ENCODE measurements at places on chromosomes 16 and 17. TPM values are rescaled to one million over a fixed set of nuclear protein-coding genes. Genes with fewer than 3 reads are reported as not detected.

The HEATR3 gene
- 30.7 TPM for total RNA-seq

The CD300LG gene
- total RNA-seq, result not detected

The LMF1 gene
- total RNA-seq, result 40.7 TPM

The SLC9A5 gene
- total RNA-seq, result 3.0 TPM

The CLEC3A gene
- total RNA-seq, result not detected

The CCL22 gene
- total RNA-seq, result not detected

The RAMP2 gene
- not detected for total RNA-seq

The SERPINF2 gene
- total RNA-seq, result under 0.01 TPM

The MPHOSPH6 gene
- total RNA-seq, result 24.0 TPM

The C17orf78 gene
- total RNA-seq, result not detected

The ZNF469 gene
- total RNA-seq, result 3.1 TPM

The EVI2A gene
- total RNA-seq, result 6.7 TPM

The SLC47A1 gene
- 4.3 TPM for total RNA-seq

The KRT32 gene
- not detected for total RNA-seq

The MRPL12 gene
- 12.3 TPM for total RNA-seq

The RAB34 gene
- total RNA-seq, result 192 TPM
